Activated CD4-positive, CD25-positive, alpha-beta regulatory T cell treated with anti-CD3 and anti-CD28 coated beads, Interleukin-2, amount 50 U/mL, for 24 hours (primary cell): ENCODE measurements at places on chromosomes 3 and 15.

DNA sequence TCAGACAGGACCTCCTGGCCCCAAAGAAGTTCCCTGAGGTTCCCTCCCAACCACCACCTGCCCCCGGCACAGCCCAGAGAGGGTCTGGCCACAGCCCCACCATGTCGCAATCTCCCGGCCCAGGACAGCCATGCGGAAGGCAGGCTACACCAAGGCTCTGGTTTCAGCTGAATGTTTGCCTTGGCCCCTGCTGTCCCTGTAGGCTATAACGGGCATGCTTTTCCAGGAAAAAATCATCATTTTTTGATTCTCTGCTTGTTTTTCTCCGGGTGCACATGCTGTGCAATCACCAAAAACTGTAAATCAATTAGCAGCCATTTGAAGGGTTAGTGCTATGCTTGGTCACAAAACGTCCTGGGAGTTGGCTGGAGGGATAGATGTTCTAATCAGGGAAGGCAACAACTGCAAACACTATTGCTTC is 142.7 kb upstream of the IGF1R start:
- ATAC-seq, result no peak

DNA sequence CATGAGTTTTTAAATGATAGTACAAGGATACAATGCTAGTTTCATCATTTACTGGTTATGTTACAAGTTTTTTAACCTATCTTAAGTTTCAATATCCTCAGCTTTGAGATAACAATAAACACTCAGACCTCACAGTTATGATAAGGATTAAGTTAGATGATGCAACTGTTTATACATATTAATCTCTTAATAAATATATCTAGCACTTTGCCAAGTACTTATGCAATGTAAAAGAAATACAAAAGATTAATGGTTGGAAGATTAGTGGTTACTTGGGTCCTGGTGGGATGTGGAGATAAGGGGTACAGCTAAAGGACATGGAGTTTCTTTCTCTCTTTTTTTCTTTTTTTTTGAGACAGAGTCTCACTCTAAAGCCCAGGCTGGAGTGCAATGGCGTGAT is 12.0 kb downstream of the SPPL2A start:
- no peak for ATAC-seq

GRCh38 chr3:29972320-29972993 is 633.9 kb upstream of the TGFBR2 start:
- no peak for ATAC-seq

DNA sequence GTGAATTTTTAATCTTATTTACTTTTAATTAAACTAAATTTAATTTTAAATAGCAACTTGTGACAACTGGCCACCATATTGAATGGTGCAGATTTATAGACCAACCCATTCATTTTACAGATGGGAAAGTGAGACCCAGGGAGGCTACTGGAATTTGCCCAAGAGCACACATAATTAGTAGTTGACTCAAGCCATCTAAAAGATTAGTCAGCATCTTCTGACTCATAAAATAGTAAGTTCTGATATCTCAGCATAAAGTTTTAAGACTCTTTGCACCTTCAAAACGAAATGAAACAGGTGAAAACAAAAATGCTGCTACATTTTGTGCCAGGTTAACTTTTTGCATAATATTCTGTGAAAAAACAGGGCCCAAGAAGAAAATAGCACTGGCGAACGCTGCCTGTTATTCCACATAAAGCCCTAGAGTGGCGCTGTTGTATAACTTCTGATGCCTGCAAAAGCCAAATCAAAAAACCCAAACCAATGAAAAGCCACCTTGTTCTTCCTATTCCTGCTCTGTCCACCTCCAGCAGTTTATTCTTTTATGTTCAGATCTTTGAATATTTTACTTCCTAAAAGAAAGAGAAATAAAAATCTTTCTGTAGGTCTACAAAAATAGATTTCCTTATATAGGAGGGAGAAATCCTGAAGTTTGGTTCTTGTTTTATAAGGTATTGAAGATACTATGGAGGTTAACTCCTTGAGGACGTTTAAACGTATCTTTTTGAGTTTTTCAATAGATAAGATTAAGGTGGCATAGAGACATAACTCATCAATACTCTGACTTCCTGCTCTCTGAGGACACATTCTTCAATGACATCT is 62.8 kb downstream of the OTOL1 start:
- ATAC-seq, result no peak

DNA sequence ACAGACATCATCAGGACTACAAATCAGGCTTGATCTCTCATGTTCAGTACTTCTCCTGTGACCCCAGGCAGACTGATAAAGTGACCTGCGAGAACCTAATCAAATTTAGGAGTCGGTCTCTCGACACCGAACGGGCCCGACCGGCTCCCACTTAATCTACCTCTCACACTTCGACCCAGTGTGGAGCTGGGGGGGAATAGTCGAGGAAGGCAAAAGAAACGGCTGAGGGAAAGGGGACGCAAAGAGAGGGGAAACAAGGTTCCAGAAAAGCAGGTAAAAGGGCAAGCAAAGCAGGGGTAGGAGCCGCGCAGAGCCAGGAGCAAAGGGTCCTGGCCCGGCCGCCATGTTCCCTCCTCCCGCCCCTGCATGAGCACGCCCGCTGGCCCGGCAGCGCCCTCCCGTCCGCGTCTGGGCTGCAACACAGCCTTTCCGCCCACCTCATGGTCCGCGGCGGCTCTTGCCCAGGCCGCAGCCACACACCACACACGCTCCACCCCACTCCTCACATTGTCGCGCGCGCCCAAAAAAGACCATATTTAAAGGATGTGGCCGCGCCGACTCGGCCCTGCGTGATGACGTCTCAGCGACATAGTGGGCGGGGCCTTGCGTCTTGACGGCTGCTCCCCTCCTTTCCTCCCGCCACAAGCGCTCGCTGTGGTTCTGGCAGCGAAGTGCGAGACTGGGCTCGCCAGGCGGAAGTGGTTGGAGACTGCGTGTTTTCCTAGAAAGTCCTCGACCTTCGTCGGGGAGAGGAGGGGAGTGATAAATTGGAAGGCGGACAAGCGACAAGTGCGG is at the start of gene ICE2:
Gene ICE2, minus strand, starts transcription at position 577 of the 795 bp plus-strand sequence. CDS start 1,165 bp downstream, outside the sequence.
- ATAC-seq, result peak; percentile 96

DNA sequence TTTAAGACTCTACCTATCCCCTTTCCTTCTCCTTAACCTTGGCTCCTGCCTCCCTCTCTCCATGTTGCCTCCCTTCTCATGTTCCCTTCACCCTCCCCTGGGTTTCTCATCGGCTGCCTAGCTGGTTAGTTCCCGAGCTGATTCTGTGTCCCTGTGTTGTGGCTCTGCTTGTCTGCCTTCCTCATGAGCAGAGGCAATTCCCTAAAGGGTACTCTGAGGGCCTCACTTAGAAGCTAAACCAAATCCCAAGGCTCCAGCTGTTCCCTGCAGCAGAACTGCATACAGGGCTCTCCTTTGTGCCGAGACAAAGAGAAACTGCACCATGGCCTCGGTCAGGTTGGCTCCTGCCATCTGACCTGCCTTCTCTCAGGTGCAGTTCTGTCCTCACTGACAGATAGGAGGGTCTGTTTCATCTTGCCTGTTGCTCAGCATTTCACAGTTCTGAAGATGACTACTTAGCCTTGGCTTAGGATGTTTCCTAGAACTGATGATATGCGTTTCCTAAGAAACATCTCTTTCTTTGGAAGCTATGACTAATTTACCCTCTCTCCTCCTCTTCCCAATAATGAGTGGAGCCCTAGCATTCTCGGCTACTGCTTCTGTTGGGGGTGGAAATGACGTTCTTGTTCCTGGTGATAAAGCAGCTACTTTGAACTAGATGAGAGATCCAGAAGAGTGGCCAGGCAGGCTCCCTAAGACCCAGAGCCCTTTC is 27.1 kb downstream of the DUOX1 start:
- ATAC-seq, result no peak

DNA sequence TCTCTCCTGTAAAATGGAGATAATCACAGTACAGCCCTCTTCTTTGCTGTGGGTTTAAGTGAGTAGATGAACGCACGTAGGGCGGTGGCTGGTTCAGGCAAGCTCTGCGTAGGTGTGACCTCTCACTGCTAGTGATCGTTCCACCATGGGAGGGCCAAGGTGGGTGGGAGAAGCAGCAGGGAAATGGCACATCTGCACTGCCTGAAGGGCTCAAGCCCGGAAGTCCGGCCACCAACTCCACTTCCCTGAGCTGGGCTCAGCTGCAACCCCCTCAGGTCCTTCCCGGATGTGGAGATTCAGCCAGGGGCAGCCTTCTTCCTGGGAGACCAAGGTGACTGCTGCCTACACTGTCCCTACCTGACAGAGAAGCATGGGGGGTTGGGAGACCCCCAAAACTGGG is 102.9 kb downstream of the ADCY5 start:
- no peak for ATAC-seq

GRCh38 chr3:155228676-155229075 is 64.8 kb downstream of the STRIT1 start:
- no peak for ATAC-seq

DNA sequence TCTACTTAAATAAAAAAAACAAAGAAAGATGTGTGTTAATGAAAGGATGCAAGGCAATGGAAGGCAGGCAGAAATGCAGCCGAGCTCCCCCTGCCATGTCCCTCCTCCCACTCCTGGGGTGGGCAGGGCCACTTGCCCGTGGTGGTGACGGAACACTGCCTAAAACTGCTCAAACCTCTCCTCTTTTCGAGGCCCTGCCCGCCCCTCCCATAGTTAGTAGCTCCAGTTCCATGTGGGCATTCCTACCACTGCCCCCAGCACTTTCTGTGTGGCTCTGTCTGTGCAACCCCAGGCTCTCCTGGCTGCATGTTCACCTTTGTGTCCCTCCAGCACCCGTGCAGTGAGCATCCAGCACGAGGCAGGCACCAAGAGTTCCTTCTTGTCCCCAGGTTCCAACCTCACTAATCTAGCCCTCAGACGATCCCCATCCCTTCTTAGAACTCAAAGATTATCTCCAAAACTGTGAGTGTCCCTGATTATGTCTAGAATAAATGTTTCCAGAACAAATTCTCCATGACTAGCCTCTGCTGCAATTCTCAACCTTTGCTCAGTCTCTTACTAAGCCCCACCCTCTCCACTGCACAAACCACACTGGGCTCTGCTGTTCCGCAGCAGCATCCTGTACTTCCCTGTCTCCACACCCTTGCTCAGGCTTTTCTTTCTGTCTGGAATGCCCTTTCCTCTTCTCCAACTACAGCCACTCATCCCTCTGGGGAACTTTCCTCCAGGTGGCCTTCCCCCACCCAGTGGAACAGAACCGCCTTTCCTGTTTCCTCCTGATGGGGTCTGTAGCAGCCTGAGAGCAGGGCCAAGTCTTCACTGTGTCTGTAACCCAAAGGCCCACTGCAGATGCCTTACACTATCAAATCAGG is 32.6 kb upstream of the SPTBN5 start:
- ATAC-seq, result peak; percentile 27

DNA sequence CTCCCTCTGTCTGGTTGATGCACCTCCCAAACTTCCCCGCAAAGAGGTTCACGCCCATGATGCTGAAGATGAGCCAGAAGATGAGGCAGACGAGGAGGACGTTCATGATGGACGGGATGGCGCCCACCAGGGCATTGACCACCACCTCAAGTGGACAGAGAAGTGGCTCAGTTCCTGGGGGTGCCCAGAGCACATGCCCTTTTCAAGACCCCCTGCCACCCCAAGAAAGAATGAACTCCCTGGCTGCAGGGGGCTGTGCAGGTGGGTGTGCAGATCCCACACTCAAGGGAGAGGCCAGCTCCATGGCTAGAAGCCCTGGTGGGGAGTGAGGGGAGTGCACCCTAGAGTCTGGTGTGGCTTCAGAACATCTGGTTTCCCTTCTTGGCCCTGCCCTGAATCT is 64.1 kb downstream of the EXOG start:
- ATAC-seq, result no peak

- ATAC-seq, result no peak
Measured at GRCh38 chr3:165778891-165779290, 58.3 kb downstream of the BCHE start.

- no peak for ATAC-seq
Measured at GRCh38 chr3:115415246-115415996, 207.9 kb upstream of the GAP43 start.

GRCh38 chr15:22942306-22942855 is 37.8 kb downstream of the CYFIP1 start:
- no peak for ATAC-seq

DNA sequence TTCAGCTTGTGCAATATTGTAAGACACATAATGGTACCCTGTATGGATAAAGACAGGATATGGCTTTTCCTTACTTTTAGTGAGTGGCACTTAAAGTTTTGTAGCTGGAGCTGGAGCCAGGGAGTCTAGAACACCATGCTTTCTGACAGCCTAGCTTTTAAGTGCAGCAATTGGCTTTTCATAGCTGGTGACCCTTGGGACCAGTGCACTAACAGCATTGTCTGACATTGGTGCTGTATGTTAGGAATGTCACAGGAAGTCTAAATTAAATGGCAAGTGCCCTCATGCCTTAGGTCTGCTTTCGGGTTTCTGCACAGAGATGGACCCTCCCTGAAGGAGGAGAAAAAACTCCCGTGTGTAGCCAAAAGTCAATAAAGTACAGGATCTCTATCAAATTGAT is 628.2 kb downstream of the NR2F2 start:
- no peak for ATAC-seq

- no peak for ATAC-seq
Measured at GRCh38 chr3:151800431-151800830, 13.5 kb upstream of the AADAC start.

DNA sequence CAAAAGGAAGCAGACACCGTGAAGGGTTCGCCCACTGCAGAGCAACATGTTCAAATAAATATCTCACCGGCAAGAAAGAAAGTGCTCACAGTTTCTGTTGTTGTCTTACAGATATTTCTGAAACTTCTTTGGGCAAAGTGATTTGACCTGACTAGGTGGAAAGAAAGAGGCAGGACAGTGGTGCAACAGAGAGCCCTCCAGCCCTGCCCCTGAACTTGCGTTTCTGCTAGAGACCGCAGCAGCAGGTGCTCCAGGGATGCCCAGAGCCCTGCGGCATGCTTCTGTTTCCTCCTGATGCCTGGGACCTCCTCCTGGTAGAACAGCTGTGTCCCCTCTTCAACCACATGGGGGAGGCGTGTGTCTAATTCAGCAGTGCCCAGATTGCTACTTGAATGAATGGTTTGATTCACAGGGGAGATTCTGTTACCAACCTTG is 123.4 kb downstream of the ATP10A start:
- no peak for ATAC-seq

DNA sequence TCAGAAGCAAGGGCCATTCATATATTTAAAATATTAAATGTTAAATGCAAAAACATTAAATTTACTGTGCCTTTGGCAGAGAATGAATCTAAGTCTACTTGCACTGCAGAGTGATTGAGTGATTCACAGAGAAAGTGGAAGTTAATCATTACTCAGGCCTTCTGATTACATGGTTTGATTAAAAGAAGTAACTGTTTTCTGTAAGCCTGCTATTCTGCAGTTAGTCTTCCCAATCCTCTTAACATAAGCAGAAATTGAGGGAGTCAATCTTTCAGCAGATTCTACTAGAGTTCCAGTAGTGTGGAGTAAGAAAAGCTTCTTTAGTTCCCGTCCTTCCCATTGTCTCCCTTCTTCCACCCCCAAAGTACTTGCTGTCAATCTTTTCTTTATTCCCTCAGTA is 1.5 kb downstream of the NLGN1 start:
- ATAC-seq, result no peak

DNA sequence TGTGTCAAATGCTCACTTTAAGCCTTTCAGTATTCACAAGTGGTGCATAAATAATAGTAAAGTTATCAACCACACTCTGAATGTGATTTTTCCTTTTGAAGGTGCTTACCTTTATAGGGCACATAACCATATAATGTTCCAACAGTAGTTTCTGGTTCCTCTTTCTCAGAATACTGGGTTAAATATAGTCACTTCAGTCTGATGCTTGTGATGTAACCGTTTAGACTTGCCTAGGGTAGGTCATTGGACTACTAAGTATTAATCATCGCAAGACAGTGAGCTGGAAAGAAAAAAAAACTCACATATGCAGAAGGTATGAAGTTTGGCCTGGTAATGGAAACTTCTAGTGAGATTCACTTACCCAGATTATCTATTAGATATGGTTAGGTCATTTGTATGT is 1.9 kb downstream of the KBTBD8 start:
- peak; percentile 73 for ATAC-seq
